ENCODE measurements at places on chromosomes 6 and 20. TPM values are rescaled to one million over a fixed set of nuclear protein-coding genes. Genes with fewer than 3 reads are reported as not detected.

DNA sequence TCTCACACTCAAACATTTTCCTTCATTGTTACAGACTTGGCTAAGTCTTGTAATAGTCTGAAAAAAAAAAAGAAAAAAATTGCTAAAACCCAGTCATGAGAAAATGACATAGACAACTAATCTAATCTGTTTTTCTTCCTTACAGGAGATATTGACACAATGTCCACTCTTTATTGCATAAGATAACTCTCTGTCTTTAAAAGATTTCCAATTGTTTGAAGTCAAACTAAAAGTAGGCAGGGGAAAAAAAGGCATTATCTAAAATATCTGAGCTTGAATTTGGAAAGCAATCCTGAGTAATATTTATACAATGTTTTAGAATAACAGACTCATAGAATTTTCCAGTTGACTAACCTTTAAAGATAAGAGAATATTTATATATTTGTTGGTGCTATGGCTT lies 233.0 kb upstream of the CEP162 start:
- H3K4me3 ChIP-seq, result no peak overlapping the region
- H3K27ac ChIP-seq, result no peak overlapping the region
- no peaks in the 10 kb centered on the region for H3K4me1 ChIP-seq
- no peaks in the 10 kb centered on the region for H3K36me3 ChIP-seq

OPN5 gene
- not detected for polyA plus RNA-seq

GRCh38 chr6:106794129-106794528 lies 164.8 kb downstream of the QRSL1 start:
- H3K4me1 ChIP-seq, result no peaks in the 10 kb centered on the region
- H3K4me3 ChIP-seq, result no peak overlapping the region
- no peak overlapping the region for H3K27ac ChIP-seq
- no peaks in the 10 kb centered on the region for H3K27me3 ChIP-seq

GRCh38 chr20:13037727-13038126 lies 29.0 kb downstream of the SPTLC3 start:
- no peak overlapping the region for H3K27ac ChIP-seq
- H3K4me3 ChIP-seq, result no peak overlapping the region
- H3K27me3 ChIP-seq, result no peaks in the 10 kb centered on the region
- H3K36me3 ChIP-seq, result no peaks in the 10 kb centered on the region
- H3K4me1 ChIP-seq, result no peaks in the 10 kb centered on the region

MAP3K4 gene
- 3.2 TPM for polyA plus RNA-seq

- no peak overlapping the region for H3K27ac ChIP-seq
- peaks cover 76% of the 10 kb centered on the region for H3K27me3 ChIP-seq
- no peaks in the 10 kb centered on the region for H3K36me3 ChIP-seq
- no peak for DNase-seq
- peaks cover 18% of the 10 kb centered on the region for H3K4me1 ChIP-seq
These were observed 577 bp downstream of the SASH1 start for GRCh38 chr6:148343047-148343782.

DEFB118 gene
- not detected for polyA plus RNA-seq

MUCL3 gene
- polyA plus RNA-seq, result not detected

TGM3 gene
- not detected for polyA plus RNA-seq

NRSN2 gene
- polyA plus RNA-seq, result 0.56 TPM

SEL1L2 gene
- not detected for polyA plus RNA-seq

FAM209B gene
- 0.66 TPM for polyA plus RNA-seq

GRCh38 chr20:62953839-62954703 lies 1.6 kb downstream of the SLC17A9 start:
- H3K4me1 ChIP-seq, result peaks cover 34% of the 10 kb centered on the region
- H3K4me3 ChIP-seq, result peak overlapping the region; percentile 70
- DNase-seq, result peak; percentile 85
- H3K36me3 ChIP-seq, result peaks cover 2% of the 10 kb centered on the region

All from CD14-positive monocyte (primary cell).